ENCODE measurements at places on chromosomes 16 and 17.
A peak's percentile ranks its signal among the peaks of the same experiment; 100 is the strongest.

DNA sequence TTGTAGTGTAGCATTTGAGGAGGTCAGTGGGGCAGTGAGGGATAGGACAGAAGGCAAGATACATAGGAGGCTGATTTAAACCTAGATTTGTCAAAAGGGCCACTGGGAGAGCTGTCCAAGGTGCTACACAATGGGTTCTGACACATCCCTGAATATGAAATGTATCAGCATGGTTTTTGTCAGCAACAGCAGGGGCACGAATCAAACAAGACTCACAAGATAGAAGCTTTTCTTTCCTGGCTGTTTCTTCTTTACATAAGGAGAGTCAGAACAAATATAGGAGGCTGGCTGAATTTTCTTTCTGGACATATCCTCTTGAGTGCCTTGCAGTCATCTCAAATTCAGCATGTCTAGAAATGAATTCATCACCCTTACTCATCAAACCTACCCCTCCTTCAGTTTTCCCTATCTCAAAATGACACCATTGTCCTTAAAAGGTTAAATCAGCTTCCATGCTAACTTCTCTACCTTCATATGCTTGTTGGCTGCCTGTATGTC lies 130.5 kb downstream of the NPIPB5 start:
- no peak for DNase-seq

- no peak for DNase-seq
Observed at GRCh38 chr17:59107306-59107670, 608 bp upstream of the TRIM37 start.

GRCh38 chr17:56699186-56699894 lies 105.8 kb downstream of the NOG start:
- no peak for DNase-seq

DNA sequence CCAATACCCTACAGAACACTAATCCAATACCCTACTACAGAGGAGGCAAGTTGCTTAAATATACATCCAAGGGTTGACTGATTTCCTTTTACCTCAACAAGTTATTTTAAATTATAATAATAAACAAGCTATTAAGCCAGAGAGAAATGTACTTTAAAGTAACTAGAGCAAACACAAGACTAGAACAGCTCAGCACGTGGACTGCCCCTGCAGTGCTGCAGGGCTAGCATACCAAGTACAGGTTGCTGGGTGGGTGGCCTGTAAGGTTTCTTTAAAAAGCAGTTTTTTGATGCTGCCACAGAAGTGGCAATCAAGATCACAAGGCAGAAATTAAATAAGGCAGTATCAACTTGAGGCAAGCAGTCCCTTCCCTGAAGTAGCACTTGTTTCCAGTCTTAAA lies 63.5 kb downstream of the PARN start:
- no peak for DNase-seq

DNA sequence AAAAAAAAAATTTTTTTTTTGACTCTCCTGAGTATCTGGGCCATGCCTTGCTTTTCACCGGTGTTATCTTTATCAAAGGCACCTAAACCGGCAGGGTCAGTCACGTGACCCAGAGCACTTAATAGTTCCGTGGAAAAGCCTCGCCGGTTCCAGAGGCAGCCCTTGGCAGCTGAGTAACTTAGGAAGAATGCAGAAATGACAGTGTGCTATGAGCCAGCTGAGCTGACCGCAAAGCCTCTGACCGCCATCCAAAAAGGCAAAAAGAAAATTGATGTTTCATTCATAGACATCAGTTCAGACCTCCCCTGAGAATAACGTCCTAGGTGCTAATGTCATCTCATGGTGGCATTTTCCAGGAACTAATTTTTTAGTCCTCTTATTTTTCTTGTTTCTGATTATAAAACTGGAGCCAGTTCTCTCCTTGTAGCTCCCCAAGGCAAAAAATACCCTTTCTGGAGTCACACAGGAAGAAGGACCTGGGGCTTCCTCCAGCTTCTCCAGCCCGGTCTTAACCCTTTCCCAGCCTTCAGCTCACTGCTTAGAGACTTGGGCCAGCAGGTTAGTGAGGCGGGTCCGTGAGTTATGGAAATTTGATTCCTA lies 122.6 kb downstream of the SOCS1 start:
- no peak for DNase-seq

GRCh38 chr17:80124351-80124981 lies 22.5 kb downstream of the EIF4A3 start:
- no peak for DNase-seq

DNA sequence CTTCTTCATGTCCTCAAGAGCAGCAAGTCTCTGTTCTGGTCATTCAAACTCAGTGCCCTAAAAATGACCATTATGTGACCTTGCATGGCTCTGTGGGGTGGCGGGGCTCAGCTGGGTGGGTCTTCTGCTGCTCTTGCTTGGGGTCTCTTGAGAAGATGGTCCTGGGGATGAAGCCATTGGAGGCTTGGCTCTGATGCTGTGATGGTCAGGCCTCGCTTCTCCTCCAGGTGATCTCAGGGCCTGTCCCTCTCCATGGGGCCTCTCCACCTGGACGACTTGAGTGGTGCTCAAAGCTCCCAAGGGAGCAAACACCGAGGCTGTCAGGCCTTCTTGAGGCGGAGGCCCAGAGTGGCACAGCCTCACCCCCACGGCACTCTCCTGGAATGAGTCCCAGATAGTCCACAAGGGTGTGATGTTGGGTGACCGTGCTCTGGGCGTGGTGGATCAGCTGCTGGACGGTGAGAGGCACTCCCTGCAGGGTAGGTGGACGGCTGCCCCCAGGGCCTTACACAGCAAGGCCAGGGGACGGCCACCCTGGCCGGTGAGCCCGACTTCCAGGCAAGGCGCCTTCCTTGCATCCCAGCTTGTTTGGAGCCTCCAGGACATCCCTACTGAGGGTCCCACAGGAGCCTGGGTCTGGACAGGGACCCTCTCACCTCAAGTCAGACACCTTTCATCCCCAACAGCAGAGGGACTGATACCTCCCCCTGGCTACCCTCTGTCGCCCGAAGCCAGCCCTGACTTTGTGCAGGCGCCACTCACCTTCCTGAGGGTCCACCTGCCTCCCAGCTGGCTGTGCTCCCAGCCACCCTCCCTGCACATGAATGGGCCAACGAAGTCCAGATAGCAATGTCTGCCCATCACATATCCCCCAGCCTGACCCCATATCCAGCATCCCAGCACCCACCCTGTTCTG lies 48.7 kb downstream of the USP22 start:
- no peak for DNase-seq

- no peak for DNase-seq
Observed at GRCh38 chr17:71519285-71519684, 601.5 kb upstream of the SOX9 start.

GRCh38 chr16:68079626-68080344 lies 5.4 kb upstream of the NFATC3 start:
- DNase-seq = peak; percentile 41

DNA sequence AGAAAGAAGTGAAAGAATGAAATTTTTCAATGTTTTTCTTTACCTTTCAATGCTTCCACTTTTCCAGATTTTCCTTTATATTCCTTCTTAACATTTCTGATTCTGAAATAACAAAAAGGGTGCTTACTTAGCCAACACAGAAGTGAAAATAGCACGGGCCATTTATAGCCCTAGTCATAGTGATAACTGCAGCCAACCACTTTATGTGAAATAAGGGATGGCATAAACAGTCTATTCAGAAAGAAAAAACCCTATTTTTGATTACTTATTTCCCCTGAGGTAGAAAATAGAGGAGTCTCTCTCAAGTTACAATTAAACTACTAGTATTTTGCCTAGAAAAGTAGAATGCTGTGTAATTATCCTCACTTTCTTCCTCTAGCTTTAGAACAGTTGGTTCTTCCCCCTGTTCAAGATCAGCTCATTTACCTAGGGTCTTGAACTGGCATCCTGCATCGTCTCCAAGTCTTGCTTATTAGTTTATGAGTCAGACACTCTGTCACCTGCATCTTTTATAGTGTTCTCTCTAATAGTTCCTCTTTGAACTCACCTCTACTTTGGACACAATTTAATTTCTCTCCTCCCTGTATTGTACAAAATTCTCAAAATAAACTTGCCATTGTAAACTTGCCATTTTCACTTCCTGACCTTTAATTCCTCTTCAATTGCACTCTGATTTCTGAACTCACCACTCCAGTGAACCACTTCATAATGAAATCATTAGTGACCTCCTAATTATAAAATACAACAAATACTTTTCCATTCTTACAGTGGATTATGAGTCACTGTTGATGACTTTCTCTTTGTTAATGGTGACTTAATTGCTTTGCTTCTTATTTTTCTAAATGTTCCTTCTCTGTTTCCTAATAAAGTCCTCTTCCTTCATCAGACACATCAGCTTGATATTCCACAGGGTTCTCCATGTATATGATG lies 23.6 kb downstream of the ABCA6 start:
- DNase-seq = no peak

DNA sequence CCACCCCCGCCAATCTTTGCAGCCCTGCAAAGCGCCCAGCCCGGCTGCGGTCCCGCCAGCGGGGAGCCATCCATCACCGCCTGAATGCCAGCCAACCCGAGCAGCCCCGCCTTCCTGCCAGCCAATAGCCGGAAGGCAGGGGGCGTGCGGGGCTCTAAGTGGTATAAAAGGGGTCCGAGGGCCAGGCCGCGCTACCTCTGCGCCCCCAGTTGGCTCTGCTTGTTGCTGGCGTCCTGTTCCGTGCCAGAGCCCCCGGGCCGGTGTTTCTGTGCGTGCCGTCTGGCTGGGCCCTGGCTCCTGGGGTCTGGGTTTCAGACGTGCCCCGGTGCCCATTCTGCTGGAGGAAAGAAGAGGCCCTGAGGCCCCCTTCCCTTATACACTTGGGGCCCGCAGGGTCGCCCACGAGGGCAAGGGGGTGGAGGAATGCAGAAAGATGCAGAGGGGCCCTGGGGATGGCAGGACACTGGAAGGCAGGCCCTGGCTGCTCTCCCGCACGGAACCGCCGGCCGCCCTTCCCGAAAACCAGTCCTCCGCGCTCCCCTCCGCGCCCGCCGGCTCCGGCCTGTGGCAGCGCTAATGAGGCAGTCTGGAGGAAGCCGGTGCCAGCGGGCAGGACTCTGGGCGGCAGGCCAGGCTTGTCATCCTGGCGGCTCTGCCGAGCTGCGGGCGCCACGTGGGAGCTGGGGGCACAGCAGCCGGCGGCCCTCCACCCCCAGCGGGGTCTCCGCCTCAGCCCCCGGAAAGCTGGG lies 14.0 kb downstream of the COPZ2 start:
- no peak for DNase-seq

GRCh38 chr16:57372372-57373116 lies at the start of gene CX3CL1:
CX3CL1 (plus strand) TSS chr16:57372490; CDS start chr16:57372569, 79 bp downstream.
- DNase-seq = no peak

- DNase-seq = no peak
Observed at GRCh38 chr17:60602871-60603270, 2.9 kb downstream of the PPM1D start.

DNA sequence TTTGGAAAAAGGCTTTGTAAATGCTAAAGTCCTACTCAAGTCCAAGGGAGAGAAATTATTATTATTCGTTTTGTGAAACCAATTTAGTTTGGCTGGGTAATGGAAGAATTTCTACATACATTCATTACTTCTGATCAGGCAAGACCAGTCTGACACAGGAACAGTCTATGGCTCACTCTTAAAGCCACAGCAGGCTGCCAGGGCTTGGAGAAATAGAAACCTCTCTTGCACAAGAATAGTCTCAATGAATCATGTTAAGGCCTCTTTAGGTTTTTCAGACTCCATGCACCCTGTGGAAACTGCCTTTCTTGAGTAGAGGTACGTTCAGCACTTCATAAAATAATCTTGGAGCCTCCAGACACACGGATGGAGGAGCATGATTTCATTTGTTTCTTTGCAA lies 167.7 kb downstream of the IRX3 start:
- DNase-seq = no peak

DNA sequence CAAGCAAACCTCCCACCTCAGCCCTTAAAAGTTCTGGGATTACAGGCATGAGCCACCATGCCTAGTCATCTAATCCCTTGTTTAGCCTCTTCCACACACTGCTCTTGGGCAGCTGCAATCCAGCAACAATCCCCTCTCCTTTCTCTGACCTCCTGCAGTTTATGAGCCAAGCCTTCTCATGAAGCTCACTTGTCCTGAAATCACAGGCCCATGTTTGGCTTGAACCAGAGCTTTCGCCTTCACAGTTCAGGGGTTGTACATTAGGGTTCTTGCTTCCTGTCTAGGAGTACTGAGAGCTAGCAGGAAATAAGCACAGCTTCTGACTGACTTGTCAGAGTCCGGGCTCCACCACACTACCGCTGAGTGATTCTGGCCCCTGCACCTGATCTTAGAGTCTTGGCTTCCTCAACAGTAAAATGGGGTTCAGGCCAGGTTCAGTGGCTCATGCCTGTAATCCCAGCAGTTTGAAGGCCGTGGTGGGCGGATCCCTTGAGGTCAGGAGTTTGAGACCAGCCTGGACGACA lies 16.3 kb downstream of the ERAL1 start:
- DNase-seq = no peak

DNA sequence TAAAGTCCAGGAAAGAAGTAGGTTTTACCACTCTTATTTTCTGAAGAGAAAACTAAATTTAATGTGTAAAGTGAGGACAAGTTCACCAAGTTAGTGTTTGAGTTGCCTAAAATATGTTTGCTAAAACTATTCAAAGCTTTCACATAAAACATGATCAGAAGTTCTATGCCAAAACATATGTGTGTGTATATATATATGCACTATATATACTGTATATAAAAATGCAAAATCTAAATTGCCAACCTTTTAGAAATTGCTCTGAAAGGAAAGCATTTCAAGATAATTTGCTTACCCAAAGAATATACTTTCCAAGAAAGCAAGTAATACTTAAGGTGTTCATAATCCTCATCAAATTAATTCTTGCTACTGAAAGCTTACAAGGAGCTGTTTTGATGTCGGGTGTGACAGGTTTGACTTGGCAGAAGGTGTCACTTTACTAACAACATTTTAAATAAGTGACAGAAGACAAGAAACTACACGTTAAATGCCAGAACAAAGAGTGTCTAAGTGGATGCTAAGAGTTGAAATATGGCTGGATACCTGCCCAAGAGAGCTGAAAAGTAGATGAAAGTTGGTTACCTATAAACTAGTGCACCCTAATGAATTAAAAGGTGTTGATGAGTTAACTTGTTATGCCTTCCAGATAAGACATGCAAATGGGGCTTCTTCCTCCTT lies 32.3 kb upstream of the STH start:
- DNase-seq = no peak

DNA sequence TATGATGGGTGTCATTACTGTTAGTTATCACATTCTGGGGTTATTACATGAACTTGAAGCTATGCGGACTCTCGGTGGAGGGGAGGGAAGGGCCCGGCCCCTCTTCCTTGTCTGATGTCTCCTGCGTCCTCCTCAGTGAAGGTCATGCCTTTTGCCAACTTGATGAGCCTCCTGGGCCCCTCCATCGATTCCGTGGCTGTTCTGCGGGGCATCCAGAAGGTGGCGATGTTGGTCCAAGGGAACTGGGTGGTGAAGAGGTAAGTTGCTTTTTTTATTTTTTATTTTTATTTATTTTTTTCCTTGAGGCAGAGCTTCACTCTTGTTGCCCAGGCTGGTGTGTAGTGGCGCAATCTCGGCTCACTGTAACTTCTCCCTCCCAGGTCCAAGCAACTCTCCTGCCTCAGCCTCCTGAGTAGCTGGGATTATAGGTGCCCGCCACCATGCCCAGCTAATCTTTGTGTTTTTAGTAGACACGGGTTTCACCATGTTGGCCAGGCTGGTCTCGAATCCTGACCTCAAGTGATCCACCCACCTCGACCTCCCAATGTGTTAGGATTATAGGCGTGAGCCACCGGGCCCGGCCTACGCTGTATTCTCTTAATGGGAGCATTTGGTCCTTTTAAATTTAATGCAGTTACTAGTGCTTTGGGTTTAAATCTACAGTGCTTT lies 21.6 kb downstream of the POLR3E start:
- no peak for DNase-seq

Measured in stimulated activated CD8-positive, alpha-beta memory T cell treated with anti-CD3 and anti-CD28 coated beads, Interleukin-4, amount 100 ng/mL, for 1 hour (primary cell).